ENCODE measurements at places on chromosomes 4 and X.

DNA sequence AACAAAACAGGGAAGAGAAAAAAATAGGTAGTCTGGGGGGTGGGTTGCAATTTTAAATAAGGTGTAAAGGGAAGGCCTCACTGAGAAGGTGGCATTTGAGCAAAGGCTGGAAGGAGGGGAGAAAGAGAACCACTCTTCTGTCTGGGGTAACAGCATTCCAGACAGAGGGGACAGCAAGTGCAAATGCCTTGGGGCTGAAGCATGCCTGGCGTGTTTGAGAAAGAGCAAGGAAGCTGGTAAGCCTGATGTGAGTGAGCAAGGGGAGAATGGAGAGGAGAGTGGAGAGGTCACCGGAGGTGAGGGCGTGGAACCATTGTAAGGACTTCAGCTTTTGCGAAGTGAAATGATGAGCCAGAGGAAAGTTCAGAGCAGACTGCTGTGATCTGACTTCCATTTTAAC lies 19.7 kb upstream of the DOCK11 start:
- DNase-seq: no peak

- no peak for DNase-seq
These were observed 65.8 kb downstream of the SLC9A7 start for GRCh38 chrX:46693149-46693548.

- no peak for DNase-seq
These were observed 473.2 kb downstream of the TMA16 start for GRCh38 chr4:163967710-163968109.

DNA sequence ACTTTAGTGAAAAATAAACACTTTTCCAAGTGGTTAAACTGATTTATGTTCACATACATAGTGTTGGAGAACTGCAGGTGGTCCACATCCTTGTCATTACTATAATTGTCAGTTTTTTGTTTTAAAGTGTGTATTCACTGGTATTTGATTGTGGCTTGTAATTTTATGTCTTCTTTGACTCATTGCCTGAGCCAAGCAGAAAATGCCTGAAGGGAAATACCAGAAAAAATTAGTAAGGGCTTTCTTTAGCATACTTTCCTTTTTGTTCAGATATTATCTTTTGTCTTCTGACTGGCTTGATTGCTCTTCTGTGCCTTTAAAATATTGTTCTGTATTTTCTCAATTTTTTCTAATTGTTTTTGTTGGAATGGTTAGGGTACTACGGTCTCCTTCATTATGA lies 981.3 kb downstream of the C4orf33 start:
- no peak for DNase-seq

GRCh38 chr4:99723612-99724011 lies 66.0 kb upstream of the C4orf54 start:
- DNase-seq: no peak

GRCh38 chrX:112066813-112067212 lies 15.8 kb downstream of the TRPC5 start:
- DNase-seq: no peak

GRCh38 chrX:56812515-56813105 lies 83.6 kb downstream of the NBDY start:
- no peak for DNase-seq

- DNase-seq: no peak
These were observed 256.6 kb upstream of the NDST3 start for GRCh38 chr4:117777721-117778120.

DNA sequence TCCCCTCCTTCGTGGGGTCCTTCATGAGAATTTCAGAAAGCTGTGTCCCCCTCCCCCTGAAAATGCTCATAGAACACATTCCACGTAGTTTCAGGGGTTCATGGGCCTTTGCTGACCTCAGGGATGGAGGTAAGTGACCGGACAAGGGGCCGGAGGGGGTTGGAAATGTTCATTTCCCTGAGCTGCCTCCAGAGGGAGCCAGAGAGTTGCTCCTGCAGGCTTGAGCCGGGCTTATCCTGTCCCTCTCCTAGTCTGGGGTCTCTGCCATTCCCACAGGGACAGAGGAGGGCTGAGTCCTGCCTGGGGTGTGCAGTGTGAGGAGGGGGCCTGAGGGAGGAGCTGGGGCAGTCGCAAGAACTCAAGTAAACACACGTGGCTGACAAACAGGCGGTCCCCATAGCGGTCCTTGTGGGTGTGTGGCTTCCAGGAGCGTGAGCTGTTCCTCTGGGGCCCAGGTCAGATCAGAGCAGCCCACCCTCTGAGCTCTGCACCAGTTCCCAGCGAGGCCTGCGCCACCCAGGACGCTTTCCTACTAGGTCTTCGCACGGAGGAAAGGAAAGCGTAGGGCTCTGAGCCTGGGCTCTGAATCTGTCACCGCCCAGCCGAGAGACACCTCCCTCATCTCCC lies 62.5 kb downstream of the WFS1 start:
- no peak for DNase-seq

- no peak for DNase-seq
These were observed 9.0 kb upstream of the INTU start for GRCh38 chr4:127623797-127624083.

DNA sequence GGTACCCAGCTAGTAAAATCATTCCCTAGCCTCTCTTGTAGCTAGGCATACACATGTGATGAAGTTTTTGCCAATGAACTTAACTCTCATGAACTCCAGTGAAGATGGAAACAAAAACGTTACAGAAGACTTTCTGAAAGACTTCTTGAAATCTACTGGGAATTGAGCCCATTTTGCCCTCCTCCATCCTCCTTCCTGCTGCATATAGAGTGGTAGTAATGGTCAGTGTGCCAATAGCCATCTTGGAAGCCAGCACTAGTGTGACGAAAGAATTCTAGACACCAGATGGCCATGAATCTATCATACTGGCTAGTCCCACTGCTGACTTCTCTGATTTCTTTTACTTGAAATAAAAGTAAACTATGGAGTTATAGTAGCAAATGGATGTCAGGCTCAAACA lies 30.9 kb upstream of the PPA2 start:
- DNase-seq: no peak

GRCh38 chrX:68234171-68234910 lies 199.0 kb downstream of the OPHN1 start:
- no peak for DNase-seq

DNA sequence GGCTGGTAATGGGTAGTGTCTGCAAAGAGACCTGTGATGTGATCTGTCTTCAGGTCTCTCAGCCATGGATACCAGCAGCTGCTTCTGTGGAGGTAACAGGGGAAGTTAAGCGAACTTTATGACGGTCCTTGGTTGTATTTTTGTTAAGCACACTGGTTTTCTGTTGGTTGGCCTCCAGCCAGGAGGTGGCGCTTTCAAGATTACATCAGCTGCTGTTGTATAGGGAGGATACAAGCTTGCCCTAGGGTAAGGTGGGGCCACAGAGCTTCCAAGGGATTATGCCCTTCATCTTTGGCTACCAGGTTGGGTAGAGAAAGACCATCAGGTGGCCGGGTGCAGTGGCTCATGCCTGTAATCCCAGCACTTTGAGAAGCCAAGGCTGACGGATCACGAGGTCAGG lies 834.2 kb upstream of the GALNTL6 start:
- DNase-seq: no peak

- DNase-seq: no peak
These were observed 184.7 kb upstream of the FRMPD4 start for GRCh38 chrX:11953615-11954014.

DNA sequence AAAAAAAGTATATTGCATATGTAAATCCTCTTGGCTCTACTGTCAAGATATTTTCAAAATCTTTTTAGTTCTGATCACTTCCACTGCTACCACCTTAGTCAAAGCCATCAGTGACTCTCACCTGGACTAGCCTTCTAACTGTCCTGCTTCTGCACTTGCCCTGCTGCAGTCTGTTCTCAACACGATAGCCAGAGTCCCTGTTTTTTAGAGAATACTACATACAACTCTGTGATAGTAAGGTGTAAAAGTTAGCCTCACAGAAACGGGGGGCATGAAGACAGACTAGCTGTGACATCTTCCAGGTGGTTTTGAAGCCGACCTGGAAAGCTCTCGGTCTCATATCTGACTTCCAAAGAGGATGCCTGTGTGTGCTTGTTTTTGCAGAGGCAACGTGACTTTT lies 24.7 kb downstream of the EIF2S3 start:
- no peak for DNase-seq

GRCh38 chrX:20354505-20354904 lies 87.8 kb upstream of the RPS6KA3 start:
- DNase-seq: no peak

- no peak for DNase-seq
These were observed 102.1 kb downstream of the ANXA3 start for GRCh38 chr4:78653655-78654054.

- DNase-seq: no peak
These were observed 68.9 kb downstream of the PCDH19 start for GRCh38 chrX:100341142-100341510.

DNA sequence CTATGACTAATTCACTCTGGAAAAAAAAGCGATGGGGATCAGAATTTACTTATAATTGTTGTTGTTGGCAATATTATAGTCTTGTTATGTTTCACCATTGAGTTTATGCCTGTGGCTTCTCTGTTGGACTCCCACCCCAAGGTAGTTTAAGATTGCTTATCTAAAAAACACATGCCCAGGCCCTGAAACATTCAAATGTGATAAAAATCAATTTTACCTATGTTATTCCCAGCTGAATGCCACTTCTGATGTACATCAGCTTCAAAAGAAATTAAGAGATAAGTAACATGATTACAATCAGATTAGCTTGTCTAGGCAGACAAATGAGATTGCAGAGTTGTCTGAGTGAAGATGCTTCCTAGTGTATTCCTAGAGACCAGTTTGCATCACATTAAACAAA lies 484.7 kb downstream of the PCDH7 start:
- DNase-seq: no peak

- no peak for DNase-seq
These were observed 64.8 kb downstream of the NDST3 start for GRCh38 chr4:118099106-118099505.

GRCh38 chrX:135893294-135893817 lies at the start of the genes CT45A10 and SAGE1:
Gene CT45A10 (minus strand): TSS chrX:135893444. CDS start chrX:135885344, 8,100 bp downstream.
Gene SAGE1 (plus strand): TSS chrX:135893716. CDS start chrX:135896243, 2,527 bp downstream.
- no peak for DNase-seq

DNA sequence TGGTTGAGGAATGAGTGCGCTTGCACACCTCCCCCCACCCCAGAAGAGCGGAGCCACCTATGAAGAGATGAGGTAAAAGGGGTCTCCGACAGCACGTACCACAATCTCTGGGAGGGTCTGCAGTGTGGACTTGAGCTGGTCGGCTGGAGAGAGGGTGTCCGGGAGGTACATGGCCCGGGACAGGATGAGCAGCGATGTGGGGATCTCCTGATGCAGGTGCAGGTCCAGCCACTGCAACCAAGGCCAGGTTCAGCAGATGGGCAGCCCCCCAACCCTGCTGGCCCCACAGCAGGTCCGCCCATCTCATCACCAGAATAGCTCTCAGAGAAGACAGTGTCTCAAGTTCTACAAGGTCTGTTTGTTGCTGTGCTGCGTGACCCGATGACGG lies 30.4 kb downstream of the FGFR3 start:
- DNase-seq: no peak

- no peak for DNase-seq
These were observed 38.7 kb downstream of the ARHGEF9 start for GRCh38 chrX:63746278-63746677.

GRCh38 chr4:1736812-1737211 lies 15.5 kb downstream of the TACC3 start:
- DNase-seq: no peak

DNA sequence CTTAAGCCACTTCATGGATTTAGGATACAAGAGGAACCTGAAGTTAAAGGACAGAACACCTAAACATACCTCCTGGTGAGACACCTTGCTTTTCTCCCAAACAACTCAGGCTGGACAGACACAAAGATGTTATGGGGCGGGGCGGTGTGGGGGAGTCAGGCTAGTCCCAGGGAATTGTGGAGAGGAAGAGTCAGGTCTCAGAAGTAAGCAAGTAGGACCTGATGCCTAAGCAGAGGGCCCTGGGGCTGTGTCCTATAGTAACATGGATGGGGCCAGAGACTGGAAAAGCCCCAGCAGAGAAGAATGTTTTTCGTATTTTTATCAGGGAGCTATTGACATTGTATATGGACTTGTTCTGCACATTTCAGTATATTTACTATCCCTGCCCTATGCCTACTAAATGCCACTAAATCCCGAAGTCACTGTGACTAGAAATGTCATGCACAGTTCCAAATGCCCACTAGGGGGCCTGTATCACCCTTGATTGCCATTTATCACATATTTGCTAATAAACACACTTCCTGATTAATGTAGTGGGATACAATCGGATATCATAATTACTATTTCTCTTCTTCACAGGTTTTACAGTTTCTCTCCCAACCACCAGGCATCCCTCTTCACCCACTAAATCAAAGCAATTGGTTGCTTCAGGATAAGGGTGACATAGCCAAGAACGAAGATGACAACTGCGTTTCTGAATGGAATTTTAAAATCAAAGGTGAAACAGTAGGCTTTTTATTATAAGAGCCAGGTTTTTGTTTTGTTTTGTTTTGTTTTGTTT lies 23.8 kb upstream of the ARHGAP10 start:
- DNase-seq: peak; percentile 33

GRCh38 chr4:15162465-15163283 lies 160.4 kb downstream of the CPEB2 start:
- DNase-seq: no peak

DNA sequence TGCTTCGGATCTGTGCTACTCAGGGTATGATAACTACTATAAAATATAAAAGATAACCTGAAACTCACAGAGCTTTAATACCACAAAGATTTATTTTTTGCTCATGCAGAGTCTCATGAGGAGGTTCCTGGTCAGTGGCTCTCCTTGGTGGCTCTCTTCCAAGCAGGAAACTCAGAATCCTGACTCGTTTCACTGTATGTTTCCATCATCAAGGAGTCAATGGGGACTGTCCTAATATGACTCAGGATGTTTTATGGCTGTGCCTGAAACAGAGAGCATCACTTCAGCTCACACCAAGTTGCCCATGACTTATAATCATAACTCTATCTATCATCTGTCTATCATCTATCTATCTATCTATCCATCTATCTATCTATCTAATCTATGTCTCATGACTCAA lies 620.8 kb upstream of the NR3C2 start:
- no peak for DNase-seq

DNA sequence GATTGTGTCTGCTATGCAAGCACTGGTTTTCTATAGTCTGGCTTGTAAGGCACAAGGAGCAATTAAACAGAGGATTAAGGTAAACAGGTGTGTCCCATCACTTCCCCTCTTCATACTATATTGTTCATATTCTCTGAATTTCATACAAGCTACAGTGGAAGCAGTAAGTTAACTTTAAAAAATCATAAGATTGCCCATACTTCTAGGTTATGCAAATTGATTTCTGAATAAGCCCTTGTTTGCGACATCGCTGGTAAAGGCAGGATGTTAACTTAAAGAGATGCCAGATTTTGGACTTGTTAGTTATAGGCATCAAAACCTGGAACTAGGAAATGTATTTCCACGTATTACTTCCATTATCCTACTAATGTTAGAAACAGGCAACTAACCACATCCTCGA lies 1.0 kb upstream of the TMEM131L start:
- no peak for DNase-seq

DNA sequence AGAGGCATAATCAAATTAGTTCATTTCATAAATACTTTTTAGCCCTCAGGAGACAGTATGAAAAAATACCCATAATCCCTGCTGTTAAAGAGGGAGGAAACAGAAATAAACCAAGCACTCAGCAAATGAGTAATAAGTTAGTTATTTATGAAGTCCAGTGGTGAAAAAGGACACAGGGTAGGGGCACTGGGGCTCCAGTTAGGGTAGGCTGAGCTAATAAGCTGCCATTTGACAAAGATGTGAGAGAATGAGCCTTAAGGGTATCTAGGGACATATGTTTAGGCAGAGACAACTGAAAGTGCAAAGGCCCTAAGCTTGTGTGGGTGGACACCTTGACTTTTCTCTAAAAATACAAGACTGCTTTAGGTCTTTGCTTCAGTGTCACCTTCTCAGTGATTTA lies 94.4 kb downstream of the IL15 start:
- DNase-seq: no peak
